Hippocampal formation (tissue), 2 donors: ENCODE measurements at places on chromosomes 1 and 21.

DNA sequence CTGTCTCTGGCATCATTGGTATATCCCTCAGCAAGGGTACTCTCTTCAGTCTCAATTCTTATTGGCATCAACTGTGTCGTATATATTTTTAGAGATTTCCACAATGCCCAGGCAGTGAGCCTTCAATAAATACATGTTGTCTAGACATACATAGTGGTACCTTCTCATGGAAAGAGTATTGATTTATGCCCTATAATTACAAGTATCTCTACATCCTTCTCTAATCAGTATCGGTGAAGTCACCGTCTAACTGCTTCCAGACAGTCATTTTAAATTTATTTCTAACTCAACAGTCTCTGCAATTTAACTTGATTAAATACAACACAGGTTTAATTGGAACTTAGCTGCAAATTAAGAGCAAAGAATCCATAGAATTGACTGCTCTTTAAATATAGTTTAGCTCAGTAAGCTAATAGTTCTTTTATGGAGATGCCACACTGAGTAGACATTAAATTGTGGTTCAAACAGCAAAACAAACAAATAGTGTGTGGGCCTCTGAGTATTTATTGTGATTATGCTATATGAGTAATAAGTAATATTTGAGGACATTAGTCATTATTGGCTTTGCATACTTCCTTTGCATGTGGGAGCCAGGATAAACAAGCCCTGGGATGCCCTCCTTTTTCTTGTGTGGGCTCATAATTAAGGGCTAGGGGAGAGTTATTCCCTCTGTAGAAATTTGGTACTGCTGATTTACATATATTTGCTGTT is 126.9 kb upstream of the DUSP10 start:
- no peak for DNase-seq

- DNase-seq, result no peak
Observed at GRCh38 chr1:226366290-226366689, 41.6 kb downstream of the PARP1 start.

DNA sequence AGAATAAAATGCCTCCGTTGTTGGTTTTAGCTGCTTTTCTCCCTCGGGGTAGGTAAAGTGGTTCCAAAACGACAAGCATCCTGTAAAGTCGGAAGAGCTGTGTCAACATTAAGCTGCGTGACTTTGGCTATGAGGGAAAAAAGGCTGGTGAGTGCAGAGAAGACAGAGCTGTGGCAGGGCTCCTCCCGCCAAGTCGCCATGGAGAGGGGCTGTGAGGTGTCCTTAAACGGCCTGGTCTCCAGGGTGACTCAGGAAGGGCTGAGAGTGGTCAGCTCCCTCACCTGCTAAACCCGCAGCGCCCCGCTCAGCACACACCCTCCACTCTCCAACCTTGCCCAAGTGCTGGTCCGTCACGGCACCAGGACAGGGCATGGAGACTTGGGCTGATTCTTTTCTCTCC is 91.6 kb upstream of the SAMD11 start:
- no peak for DNase-seq

DNA sequence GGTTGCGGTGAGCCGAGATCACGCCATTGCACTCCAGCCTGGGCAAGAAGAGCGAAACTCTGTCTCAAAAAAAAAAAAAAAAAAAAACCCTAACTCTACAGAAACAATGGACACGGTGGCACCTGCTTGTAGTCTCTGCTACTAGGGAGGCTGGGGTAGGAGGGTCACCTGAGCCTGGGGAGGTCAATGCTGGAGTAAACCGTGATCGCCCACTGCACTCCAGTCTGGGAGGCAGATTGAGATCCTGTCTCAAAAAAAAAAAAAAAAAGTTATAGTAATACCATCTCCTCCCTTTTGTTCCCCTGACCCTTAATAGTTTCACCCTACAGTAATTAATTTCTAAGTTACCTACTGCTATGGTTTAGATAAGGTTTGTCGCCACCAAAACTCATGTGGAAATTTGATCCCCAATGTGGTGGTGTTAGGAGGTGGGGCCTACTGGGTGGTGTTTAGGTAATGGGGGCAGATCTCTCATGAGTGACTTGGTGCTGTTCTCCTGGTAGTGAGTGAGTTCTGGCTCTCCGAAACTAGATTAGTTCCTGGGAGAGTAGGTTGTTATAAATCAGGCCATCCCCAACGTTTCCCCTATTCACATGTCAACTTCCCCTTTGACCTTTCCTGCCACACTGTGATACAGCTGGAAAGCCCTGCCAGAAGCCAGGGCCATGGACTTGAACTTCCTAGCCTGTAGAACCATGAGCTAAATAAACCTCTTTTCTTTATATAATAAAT is 9.8 kb downstream of the FBXO42 start:
- DNase-seq, result no peak

GRCh38 chr1:94530373-94530878 is 11.1 kb downstream of the F3 start:
- DNase-seq, result no peak

- no peak for DNase-seq
Observed at GRCh38 chr21:41536076-41536826, 28.3 kb upstream of the TMPRSS2 start.

DNA sequence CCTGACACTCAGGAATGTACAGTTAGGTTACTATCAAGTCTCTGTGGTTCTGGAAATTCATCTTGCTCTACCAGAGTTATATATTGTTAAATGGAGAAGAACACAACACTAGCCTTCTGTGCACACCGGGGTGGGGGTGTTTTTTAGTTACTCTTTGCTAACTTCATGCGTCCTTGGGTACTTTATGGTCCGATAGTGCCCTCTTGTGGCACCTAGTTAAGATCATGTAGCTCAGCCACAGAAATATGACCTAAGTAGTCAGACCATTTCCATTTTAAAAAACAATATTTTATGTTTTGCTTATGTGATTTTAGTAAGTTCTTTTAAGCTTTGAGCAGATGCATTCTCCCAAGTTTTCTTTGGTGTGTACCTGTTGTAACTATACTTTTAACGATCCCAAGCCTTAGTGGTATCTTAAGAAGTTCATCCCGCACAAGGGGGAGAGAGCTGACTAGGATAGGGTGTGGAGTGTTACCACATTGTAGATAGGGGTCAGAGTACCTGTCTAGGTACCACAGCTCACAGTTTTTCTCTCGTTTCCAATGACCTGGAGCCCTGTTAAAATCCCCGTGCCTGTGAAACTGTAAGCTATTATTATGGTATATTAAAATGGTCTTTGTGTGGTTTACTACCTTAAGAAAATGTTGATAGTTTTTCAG is 20.6 kb upstream of the SH3D21 start:
- DNase-seq, result peak; percentile 75

DNA sequence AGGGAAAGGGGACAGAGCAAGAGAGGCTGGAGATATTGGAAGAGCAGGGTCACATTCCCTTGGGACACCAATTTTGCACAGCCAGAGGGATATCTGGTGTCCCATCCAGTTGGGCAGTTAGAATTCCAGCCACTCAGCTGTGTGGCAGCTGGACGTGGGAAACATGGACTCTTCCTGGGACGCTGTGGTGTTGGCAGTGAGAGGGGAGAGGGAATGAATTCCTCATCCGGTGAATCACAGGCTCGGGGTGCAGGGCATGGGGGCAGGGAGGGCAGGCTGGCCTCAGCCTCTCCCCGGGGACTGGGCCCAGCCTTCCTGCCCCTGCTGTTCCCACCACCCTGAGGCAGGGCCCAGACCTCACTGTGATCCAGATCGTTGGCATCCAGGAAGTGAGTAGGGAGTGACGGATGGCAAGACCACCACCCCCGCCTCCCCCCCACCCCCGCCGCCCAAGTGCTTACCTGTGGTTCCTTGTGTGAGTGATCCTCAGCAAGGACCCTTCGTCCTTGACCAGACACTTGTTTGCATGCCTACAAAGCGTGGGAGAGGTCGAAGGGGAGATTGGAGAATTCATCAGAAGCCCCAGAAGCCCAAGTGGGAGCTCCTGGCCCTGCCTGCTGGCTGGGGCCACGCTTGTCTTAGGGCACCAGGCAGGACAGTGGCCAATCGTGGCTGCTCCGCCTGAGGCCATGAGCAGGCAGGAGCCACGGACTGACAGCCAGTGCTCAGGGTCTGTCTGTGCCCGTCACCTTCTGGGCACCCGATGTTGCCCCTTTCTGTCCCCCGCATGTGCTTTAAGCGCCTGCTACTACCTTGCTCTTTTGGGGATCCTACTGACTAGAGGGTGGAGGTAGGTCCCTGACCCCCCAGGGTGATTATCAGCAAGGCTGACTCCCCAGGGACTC is 8.7 kb downstream of the WNT3A start:
- no peak for DNase-seq

DNA sequence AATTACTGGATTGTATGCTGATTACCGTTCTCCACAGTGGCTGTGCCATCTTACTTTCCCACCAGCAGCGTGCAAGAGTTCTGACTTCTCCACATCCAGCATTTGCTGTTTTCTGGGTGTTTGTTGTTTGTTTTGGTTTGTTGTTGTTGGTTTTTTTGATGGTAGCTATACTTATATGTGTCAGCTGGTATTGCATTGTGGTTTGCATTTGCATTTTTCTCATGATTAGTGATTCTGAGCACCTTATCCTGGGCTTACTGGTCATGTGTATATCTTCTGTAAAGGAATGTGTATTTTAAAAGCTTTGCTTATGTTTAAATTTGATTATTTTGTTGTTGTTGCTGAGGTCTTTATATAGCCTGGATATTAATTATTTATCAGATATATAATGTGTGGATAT is 66.9 kb upstream of the MAP1LC3C start:
- DNase-seq, result no peak
